ENCODE measurements at places on chromosomes 3 and 15. TPM values are rescaled to one million over a fixed set of nuclear protein-coding genes. Genes with fewer than 3 reads are reported as not detected.

The ZNF80 gene
- not detected for total RNA-seq

DNA sequence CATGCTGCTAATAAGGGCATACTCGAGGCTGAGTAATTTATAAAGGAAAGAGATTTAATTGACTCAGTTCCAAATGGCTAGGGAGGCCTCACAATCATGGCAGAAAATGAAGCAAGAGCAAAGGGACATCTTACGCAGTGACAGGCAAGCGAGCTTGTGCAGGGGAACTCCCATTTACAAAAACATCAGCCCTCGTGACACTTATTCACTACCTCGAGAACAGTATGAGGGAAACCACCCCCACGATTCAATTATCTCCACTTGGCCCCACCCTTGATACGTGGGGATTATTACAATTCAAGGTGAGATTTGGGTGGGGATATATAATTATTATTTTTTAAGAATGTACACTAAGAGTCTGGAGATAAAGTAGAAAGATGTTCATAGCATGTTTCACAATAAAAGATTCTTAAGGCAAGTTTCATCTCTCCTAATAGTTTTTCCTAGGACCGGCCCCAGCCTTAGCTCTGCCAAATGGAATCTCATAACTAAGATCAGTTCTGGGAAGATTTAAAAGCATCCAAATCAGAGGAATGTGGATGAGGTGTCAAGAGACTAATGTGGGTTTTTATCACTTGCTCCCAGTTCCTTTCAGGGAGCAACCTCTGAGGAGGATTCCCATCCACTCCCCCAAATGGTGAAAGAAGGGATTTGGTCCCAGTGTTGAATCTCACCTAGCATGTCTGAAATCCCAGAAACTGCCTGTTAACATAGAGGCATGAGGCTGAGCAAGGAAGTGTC is 221.0 kb downstream of the ZMAT3 start:
- DNase-seq = no peak

GRCh38 chr3:143551761-143552160 is 296.5 kb downstream of the SLC9A9 start:
- DNase-seq = no peak

The CCR8 gene
- not detected for total RNA-seq

The TIPARP gene
- total RNA-seq = 155 TPM

DNA sequence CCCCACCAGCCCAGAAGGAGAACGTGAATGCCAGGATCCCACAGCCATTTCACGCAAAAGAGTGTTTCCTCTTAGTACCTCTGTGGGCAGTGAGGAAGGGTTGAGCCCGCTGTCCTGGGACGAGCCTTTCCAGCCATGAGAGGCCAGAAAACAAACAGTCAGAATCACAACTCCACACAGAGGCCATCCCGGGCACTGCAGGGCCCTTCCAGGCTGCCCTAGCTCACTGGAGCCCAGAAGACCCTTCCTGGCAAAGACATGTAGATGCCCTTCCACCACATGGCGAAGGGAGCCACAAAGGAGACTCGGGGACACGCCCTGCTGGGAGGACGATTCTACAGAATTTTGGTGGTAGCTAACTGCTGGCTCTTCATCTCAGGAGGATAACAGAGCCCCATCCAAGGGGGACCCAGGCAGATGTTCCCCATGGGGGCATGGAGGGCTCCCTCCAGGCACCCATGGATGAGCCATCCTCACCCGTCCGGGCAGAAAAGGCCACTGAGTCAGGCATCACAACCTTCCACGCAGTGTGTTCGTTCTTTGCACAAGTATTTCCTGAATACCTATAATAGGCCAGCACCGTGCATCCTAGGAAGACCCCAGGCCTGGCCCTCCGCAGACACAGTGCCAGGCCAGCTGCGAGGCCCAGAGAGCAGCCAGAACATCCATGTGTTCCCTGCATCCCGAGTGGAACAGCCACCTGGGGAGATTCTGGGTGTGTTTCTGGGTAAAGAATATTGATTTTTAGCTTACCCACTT is 47.2 kb downstream of the SLC12A8 start:
- DNase-seq = peak; percentile 52

The OCA2 gene
- not detected for total RNA-seq

GRCh38 chr15:99993262-99993661 is 260.0 kb upstream of the LYSMD4 start:
- DNase-seq = no peak

DNA sequence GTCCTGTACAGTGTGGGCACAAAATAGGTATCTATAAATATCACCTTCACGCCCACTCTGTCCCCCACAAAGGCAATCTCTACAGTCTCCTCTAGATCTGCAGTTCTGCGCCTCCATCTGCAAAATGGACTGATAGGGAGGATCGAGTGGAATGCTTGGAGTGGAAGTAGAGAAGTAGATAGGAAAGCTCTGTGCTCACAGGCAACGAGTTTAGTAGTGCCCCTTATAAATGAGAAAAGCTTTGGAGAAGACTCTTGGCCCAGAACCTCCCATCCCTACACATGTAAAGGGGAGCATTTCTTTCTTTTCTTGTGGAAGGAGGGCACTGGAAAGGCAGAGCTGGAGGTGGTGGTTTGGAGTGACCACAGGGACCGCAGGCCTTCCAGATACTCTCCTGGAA is 88.5 kb downstream of the ZNF621 start:
- no peak for DNase-seq

- DNase-seq = no peak
Measured at GRCh38 chr3:48399387-48400172, 27.6 kb downstream of the FBXW12 start.

The CCR2 gene
- total RNA-seq = not detected

DNA sequence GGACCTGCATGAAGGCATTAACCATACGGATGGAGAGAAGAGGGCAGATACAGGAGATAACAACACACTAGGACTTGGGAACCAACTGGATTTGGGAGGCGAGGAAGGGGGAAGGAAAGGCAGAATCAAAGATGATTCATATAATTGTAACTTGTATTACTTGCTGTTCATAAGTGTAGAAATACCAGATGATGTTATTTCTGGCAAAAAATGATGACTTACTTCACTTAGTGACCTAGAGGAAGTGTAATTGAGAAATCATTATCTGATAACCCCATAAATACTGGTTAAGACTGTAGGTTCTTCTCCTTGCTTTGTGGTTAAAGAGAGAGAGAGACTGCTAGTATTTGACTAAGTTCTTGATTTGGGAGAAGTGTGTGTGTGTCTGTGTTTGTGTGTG is 50.5 kb upstream of the GK5 start:
- DNase-seq = peak; percentile 56

DNA sequence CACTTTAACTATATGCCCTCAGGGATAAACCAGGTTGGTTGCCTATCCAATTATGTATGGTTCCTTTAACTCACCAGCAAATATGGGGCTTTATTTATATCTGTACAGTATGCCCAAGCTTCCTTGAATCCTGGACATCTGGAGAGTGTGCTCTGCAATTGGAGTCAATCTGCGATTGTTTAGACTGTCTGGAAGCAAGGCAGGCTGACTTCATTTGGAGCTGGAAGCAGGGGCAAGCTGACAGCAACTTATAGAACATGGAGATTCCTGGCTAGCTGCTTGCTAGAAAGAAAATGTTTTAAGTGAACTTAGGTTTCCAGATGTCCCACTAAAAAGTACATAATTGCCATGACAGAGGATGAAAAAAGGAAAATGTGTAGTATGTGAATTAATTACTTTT is 63.7 kb upstream of the TPRG1 start:
- DNase-seq = no peak

The NUP210 gene
- total RNA-seq = 0.24 TPM

The ARHGEF26 gene
- 3.3 TPM for total RNA-seq

GRCh38 chr3:98952404-98952803 is 50.9 kb upstream of the DCBLD2 start:
- peak; percentile 48 for DNase-seq

The LTF gene
- 0.72 TPM for total RNA-seq

The PATL2 gene
- 1.1 TPM for total RNA-seq

The RPP25 gene
- total RNA-seq = 14.9 TPM

DNA sequence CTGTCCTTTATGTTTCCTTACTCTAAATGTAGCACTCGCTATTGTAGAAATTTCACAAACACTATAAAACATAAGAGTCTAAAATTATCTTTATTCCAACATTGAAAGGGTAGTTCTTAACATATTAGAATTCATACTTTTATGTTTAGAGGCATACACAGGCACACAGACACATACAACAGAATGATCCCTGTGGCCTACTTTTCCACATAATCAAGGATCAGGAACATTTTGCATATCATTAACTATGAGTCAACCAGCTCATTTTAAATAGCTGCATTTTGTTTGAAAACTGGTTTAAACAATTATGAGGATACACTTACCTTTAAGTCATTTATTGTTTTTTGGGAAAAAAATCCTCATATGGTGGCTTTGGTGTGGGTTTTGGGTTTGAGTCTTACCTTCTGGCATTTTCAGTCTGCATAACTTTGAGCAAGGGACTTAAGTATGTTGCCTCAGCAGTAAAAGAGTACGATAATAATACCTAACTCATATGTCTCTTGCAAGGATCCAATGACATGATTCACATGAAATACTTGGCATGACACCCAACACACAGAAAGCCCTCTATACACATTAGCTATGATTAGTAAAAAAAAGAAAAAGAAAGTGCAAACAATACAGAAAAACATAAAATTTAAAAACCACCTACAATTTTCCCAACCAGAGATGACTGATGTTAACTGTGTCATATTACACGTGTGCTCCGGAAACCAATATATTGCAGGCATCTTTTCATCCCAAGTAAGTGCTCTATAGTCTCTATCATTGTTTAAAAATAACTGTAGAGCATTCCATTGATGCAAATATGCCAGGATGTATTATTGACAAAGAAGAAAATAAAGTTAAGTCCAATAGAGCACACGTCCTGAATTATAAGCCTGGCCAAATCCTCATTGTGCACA is 213.1 kb upstream of the ADAMTS9 start:
- no peak for DNase-seq

The TBCCD1 gene
- 18.1 TPM for total RNA-seq

DNA sequence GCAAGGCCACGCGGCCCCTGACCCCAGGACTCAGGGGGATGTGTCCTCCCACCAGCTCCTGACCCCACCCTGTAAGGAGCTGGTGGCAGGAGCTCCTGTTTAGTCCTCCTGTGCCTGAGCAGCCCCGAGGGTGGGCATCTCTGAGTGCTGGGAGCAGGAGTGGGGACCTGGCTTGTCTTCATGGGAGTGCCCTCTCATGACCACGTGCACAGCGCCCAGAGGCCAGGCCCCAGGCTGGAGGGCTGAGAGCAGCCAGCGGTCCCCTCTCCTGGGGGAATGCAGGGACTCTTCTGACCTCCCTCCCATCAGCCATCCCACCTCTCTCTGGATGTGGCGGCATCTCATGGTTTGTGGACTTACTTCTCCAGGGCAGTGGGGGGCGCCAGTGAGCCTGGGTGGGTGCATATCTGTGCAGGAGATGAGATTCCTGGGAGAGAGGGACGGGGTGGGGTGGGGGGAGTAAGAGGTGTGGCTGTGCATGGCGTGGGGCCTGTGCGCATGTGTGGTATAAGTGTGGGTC is 205.6 kb downstream of the TBC1D2B start:
- no peak for DNase-seq

DNA sequence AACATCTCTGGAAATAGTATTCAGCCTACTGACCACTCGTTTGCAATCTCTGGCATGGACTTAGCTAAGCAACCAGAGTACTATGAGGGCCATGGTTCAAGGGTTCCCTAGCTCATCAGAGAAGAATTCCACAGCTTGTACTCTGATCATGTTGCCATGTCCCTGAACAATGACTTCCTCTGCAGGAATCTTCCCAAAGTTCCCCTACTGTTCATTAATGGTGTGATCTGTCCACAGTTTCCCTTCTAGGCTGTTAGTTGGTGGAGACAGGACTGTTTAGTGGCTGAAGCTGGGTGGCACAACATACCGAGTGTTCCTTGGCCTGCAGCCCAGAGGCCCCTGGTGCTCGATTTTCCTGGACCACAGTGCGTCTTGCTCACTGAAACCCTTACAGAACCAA is 44.4 kb upstream of the GALNT15 start:
- peak; percentile 55 for DNase-seq

- DNase-seq = no peak
Measured at GRCh38 chr15:55707951-55708350, 35.0 kb downstream of the PRTG start.

DNA sequence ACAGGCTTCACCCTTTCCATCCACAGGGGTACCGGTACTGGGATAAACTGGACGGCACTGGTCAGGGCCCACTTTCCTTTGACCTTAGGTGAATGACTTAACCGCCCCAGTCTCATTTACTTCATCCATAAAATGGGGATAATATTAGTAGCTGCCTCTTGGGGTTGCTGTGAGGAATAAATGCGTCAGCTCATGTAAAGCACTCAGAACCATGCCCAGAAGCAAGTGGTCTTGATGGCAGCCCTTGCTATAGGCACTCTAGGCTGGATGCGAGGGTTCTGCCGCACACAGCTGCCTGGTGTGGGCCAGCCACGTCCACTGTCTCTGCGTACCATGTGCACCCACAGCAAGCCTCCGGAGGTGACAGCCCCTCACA is 32.2 kb upstream of the FBLN2 start:
- DNase-seq = no peak

GRCh38 chr3:194404365-194405140 is 5.5 kb upstream of the GP5 start:
- peak; percentile 58 for DNase-seq

GRCh38 chr3:186060222-186060621 is 48.7 kb downstream of the ETV5 start:
- DNase-seq = no peak

GRCh38 chr3:6079561-6080179 is 781.2 kb upstream of the GRM7 start:
- no peak for DNase-seq

- DNase-seq = no peak
Measured at GRCh38 chr3:102485701-102486100, 50.9 kb downstream of the ZPLD1 start.

The NRROS gene
- total RNA-seq = 2.7 TPM

DNA sequence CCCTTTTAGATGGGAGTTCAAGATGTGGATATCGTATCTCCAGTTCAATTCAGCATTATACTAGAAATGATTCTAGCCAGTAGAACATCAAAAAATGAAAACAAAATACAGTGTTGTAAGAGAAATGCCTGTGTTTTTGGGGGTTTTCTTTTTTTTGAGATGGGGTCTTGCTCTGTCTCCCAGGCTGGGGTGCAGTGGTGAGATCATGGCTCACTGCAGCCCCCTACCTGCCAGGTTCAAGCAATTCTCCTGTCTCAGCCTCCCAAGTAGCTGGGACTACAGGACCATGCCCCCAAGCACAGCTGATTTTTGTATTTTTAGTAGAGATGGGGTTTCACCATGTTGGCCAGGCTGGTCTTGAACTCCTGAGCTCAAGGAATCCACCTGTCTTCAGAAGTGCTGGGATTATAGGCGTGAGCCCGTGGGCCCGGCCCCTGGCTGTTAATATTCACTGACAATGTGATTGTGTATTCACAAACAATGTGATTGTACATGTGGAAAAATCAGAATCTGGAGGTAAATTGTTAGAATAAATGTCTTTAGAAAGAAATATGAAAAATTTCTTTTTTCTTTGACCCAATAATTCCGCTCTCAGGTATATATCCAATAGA is 59.0 kb downstream of the ARIH1 start:
- DNase-seq = peak; percentile 9

The FAM227B gene
- total RNA-seq = 6.4 TPM
